ENCODE measurements at places on chromosomes 3 and 15.

GRCh38 chr3:122255757-122256439 is 69.2 kb upstream of the CSTA start:
- DNase-seq = no peak

DNA sequence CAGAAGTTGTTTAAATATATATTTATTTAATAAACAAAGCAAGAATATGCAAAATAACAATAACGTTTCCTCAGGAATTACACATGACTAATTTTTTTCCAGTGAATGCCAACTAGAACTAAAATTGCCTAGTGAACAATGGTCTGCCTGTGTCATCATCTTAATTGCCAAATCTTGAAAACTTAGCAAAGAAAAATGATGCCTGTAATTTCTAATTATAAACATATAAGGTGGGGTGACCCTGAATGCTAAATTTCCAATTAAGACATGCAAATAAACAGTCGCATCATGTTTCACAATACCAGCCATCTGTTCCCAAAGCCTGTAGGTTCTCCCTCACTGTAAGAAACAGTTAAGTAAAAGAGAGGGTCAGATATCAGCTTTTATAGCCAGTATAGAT is 67.6 kb upstream of the PLCL2 start:
- no peak for DNase-seq

DNA sequence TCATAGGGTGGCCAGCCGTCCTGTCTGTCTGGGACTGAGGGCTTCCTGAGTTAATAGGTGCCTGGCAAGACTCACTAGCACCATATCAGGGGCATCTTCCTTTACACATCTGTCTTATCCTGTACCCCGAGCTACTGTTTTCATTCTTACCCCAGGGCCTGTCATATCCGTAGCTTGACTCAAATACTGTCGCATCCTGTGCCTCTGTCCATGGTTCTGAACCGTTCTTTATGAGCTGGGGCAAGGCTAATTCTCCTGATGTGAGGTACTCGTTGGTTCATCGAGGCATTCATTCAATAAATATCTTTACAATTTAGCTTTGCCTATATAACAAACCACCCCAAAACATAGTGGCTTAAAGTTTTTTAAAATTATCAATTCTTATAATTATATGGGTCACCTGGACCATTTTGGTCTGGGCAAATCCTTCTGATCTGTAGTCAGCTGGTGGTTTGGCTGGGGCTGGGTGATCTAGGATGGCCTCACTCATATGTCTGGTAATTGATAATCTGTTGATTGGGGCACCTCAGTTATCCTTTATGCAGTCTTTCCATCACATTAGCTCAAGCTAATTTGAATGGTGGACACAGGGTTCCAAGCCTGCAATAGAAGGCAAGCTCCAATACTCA is 121.2 kb downstream of the TLE3 start:
- peak; percentile 38 for DNase-seq

DNA sequence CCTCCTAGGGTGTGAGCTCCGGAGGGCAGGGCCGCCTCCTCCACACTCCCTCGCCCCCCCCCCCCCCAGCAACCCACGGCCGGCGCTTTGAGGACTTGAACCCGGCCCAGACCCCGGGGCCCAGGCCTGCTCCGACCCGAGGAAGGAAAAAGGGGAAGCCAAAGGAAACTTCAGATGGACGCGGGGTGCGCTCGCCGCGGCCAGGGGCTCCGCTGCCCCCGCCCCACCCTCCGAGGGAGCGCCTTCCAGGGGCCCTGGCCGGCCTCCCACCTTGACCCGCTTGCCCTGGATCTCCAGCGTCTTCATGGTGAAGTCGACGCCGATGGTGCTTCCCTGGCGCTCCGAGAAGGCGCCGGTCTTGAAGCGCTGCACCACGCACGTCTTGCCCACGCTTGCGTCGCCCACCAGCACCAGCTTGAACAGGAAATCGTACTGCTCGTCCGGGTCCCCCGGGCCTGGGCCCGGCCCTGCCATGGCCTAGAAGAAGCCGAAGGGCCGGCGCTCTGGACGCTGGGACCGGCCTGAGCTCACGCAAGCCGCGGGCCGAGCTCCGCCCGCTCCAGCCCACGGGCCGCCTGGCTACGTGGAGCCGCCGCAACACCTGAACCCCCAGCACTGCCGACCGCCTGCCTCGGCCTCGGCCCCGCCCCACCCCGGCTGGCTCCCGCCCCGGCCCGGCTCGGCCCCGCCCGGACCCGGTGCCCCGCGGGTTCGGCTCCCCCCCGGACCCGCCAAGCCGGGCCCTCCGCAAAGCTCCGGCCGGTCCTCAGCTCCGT is 400 bp downstream of the RAB43 start:
- no peak for DNase-seq

- no peak for DNase-seq
Measured at GRCh38 chr15:50883903-50884302, 24.6 kb upstream of the AP4E1 start.
